Suppressor macrophage treated with lipopolysaccharide for 4 hours (primary cell): ENCODE measurements at places on chromosomes 16 and 17.

DNA sequence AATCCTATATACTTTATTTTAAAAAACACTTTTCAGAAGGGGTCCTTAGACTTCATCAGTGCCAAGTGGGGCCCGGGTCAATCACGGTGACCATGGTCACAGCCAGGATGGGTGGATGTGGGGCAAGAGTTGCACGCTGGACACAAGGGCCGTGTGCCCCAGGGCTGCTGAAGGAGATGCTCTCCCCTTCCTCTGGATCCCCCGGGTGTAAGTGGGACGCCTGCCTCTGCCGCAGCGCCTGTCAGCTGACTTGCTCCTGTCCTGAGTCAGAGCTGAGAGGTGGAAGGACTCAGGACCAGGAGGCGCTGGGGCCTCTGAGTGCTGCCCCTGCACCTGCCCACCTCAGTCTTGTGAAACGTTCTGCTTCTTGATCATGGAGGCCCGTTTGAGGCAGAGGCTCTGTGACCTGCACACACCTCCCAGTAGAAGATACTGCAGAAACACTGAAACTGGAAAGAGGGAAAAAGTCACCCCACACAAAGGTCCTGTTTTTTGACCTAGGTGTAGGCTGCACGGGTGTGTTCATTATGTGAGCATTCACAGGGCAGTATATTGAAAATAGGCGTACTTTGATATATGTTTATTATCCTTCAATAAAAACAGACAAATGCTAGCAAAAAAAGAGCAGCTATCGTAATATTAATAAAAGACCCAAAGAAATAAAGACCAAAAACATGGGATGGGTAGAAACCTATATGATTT lies 40.9 kb upstream of the BAHCC1 start:
- DNase-seq: no peak

DNA sequence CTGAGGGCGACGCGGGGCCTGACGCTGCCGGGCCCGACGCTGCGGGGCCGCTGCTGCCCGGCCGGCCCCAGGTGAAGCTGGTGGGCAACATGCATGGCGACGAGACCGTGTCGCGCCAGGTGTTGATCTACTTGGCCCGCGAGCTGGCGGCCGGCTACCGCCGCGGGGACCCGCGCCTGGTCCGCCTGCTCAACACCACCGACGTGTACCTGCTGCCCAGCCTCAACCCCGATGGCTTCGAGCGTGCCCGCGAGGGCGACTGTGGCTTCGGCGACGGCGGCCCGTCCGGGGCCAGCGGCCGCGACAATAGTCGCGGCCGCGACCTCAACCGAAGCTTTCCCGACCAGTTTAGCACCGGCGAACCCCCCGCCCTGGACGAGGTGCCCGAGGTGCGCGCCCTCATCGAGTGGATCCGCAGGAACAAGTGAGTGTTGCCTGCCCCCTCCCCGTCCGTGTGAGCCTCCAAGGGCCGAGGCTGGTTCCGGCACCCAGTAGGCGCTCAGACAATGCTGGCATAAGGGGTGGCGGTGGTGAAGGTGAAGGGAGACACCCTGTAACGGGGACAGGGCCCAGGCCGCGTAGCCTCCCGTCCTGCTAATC lies 676 bp downstream of the CPD start:
- peak; percentile 24 for DNase-seq

DNA sequence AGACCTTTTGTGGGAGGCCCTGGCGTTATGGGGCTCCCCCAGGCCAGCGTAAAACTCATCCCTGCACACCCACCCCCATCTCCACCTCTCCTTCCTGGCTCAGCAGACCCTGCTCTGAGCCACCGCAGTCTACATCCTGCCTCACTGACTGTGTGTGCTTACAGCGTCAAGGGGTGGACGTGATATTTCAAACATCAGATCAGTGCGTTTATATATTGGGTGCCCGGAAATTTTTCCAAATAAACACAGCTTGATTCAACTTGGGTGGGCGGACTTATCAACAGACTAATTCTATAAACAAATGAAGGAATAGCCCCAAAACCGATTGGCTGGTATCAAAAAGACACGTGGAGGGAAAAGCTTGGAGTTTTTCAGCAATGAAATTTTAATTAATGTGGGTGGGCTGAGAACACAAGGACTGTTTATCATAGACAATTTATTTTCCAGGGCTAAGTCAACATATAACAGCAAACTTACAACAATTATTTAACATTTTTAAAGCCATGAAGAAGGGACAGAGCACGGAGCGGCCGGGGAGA lies at the start of gene FOXL1:
Gene FOXL1, plus strand, starts transcription at position 489 of the 539 bp plus-strand sequence. CDS start 175 bp downstream, outside the sequence.
- DNase-seq: no peak

DNA sequence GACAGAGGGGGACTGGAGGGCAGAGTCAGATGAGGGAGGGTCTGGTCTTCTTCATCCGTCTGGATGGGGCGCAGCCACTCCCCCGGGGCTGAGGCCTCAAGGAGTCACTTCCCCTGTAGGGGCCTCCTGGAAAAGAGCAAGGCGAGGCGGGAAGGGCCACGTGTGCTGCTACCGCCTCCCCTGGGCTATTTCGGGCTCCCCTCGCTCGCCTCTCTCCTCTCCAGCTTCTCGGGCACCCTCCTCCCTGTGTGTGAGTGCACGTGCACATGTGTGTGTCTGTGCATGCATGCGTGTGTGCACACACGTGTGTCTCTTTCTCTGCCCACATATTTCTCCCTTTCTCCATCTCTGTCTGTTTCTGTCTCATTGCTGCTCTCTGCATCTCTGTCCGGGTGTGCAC lies 10.1 kb downstream of the GSG1L start:
- DNase-seq: no peak

- DNase-seq: no peak
Measured at GRCh38 chr17:71494062-71494855, 626.6 kb upstream of the SOX9 start.

DNA sequence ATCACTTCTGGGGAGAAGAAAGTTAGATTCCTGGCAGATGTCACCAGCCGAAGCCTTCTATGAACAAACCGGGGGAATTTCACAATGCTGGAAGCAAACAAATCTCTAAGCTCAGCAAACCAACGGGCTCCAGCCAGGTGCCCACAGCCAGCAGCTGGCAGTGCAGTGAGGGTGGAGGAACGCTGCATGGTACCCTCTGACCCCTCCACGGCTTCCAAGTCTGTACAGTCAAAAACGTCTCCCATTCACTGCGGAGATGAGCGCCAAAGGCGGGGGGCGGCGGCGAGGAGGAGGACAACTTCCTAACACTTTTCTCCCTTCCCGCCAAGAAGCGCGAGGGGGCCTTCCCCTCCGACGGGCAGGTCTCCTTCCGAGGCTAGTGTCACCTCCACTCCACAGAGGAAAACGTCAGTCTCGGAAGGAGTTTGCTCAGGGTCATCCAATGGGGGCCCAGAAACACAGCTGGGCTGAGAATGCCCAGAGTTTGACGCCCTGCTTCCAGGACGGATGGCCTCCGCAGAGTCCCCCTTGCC lies 924 bp downstream of the ZNF598 start:
- peak; percentile 44 for DNase-seq

- DNase-seq: no peak
Measured at GRCh38 chr16:1210461-1210860, 14.6 kb downstream of the TPSG1 start.

- DNase-seq: no peak
Measured at GRCh38 chr16:77555126-77555525, 120.3 kb upstream of the ADAMTS18 start.
